ENCODE measurements at places on chromosomes 5 and 9.

DNA sequence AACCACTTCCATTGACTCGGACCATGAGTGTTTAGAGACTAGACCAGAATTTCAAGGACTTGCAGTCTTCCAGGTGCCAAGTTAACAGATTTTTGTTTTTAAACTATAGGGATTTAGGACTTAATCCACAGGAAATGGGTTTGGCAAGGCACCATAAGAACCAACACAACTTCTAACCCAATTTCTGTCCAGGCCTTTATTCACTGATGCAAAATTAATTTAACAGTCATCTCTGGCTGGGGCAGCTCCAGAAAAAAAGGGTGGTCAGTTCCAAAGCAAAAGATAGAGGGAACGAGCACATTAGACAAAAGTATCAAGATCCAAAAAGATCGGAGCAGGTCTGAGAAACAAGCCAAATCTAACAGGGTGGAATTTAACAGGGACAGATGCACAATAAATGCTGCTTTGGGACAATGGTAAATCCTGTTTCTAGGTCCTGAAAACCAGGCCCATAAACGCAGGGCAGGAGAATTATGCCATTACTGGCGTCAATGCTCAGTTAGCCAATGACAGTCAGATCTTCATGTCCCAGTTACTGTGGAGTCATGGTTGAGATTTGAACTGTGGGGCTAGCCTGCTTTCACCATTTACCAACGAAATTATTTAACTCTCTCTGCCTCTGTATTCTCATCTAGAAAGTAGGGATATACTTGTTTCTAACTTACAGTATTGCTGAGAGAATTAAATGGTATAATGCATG is 590.8 kb upstream of the BRINP1 start:
- DNase-seq = no peak

- no peak for DNase-seq
Measured at GRCh38 chr5:156888520-156888919, 38.4 kb downstream of the PPP1R2B start.

- no peak for DNase-seq
Measured at GRCh38 chr5:35095366-35095765, 47.6 kb upstream of the AGXT2 start.

DNA sequence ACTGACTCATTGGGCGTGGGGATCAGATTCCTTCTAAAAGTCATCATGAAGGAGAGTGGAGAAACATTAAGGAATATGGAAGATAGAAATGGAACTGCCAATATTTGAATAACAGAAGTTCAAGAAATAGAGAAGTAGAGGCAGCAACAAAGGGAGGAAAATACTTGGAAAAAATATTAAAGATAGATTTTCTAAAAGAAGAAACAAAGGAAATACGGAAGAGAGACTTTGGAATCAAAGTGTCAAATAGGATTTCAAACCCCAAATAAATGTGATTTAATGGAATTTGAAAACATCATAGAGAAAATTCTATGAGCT is 605.1 kb upstream of the KLF4 start:
- no peak for DNase-seq

GRCh38 chr5:145889611-145890010 is 16.8 kb upstream of the GRXCR2 start:
- DNase-seq = no peak

DNA sequence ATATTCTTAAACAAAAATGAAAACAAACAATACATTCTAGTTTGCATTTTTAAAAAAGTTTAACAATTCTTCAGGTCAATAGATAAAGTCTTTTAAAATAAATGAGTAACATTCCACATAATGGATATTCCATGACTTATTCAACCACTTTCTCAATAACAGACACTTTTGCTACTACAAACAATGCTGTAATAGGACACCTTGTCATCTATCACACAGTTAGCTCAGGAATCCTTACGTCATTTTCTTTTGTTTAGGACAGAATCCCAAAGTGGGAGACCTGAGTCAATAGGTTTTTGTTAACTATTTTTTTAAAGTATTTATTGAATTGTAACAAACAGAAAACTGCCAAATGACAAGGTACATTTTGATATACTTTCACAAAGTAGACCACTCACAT is 72.5 kb downstream of the CEP120 start:
- no peak for DNase-seq
